ENCODE measurements at places on chromosomes 5 and 9. TPM values are rescaled to one million over a fixed set of nuclear protein-coding genes. Genes with fewer than 3 reads are reported as not detected.

DNA sequence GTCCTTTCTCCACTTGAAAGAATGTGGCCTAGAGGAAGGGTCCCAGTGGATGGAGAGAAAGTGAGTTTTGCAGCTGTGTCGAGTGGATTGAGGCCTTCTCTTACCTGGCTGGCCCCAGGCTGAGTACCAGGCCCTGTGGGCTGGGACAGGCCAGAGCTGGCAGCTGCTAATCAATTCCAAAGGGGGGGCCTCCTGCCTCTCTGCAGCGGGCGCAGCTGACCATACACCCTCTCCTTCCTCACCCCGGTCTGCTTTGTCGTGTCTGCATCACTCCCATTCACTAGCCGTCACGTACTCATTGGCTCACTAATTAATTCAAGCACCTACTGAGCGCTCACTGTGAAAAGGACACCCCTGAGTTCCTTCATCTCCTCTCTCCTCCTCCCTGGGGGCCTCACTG is 58.4 kb upstream of the PITX1 start:
- no peak for DNase-seq

GRCh38 chr9:116009420-116009819 is 144.2 kb upstream of the PAPPA start:
- DNase-seq = no peak

GRCh38 chr5:146515473-146516150 is 378 bp downstream of the GPR151 start:
- DNase-seq = no peak

DNA sequence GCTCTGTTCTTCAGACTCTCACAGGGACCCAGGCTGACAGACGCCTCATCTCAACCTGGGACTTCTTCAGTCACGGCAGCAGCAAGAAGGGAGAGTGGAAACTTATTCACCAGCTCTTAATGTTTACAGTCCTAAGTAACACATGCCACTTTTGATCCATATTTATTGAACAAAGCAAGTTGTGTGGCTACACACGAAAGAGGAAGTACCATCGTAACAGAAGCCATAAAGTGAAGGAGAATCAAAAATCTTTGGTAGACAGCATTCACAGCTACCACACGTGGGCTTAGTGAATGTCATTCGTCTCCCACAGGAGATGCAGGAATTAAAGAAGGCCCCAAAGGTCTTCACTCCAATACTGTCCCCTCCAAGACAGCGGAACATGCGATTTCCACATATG is 582.6 kb downstream of the CETN3 start:
- DNase-seq = no peak

DNA sequence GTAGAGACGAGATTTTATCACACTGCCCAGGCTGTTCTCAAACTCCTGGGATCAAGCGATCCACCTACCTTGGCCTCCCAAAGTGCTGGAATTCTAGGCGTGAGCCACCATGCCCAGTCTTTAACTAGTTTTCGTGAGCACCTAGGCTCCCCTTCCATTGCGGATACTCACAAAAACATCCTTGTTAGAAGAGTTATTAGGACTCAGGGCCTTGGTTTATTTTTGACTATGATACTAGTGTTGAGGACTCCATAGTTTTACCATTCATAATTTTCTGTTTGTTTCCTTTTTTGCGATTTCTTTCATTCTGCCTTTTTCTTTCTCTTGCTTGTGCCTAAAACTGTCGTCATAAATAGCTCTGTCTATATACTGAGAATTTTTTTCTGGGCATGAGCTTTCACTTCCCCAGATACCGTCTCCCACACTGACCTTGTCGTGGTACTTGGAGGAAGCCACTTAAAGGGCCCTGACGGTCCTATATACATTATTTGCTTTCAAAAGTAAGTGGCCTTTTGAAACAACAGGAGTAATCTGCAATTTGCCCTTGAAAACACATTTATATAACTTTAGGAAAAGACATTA is 5.2 kb downstream of the F2R start:
- DNase-seq = no peak

- no peak for DNase-seq
Measured at GRCh38 chr5:73962801-73963425, 336.9 kb downstream of the ARHGEF28 start.

DNA sequence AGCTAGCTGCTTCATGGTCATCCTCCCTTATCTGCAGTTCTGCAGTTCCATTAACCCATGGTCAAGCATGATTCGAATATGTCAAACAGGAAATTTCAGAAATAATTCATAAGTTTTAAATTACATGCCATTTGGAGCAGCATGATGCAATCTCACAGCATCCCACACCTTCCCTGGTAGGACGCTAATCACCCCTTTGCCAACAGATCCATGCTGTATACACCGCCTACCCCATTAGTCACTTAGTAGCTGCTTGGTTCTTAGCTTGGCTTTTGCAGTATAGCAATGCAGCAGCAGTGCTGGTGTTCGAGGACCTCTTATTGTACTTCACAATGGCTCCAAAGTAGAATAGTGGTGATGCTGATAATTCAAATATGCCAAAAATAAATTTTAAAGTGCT is 739.7 kb upstream of the CDH9 start:
- DNase-seq = no peak

DNA sequence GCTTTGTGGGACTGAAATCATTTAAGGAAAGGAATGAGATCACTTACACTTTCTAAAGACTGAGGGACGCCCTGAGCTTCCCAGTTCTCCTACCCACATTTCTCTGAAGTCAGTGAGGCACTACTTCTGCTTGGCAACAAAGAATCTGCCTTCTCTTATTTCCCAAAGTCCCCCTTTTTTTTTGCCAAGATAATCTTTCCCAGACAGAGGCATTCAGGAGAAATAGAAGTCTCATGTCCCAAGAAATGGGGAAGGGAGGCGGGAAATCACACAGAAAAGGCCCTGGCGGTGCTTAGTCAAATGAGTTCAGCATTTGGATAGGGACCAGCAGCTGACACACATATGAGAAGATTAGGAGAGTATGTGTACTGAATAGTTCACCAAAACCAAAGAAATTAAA is 159.7 kb downstream of the MUSK start:
- peak; percentile 52 for DNase-seq

DNA sequence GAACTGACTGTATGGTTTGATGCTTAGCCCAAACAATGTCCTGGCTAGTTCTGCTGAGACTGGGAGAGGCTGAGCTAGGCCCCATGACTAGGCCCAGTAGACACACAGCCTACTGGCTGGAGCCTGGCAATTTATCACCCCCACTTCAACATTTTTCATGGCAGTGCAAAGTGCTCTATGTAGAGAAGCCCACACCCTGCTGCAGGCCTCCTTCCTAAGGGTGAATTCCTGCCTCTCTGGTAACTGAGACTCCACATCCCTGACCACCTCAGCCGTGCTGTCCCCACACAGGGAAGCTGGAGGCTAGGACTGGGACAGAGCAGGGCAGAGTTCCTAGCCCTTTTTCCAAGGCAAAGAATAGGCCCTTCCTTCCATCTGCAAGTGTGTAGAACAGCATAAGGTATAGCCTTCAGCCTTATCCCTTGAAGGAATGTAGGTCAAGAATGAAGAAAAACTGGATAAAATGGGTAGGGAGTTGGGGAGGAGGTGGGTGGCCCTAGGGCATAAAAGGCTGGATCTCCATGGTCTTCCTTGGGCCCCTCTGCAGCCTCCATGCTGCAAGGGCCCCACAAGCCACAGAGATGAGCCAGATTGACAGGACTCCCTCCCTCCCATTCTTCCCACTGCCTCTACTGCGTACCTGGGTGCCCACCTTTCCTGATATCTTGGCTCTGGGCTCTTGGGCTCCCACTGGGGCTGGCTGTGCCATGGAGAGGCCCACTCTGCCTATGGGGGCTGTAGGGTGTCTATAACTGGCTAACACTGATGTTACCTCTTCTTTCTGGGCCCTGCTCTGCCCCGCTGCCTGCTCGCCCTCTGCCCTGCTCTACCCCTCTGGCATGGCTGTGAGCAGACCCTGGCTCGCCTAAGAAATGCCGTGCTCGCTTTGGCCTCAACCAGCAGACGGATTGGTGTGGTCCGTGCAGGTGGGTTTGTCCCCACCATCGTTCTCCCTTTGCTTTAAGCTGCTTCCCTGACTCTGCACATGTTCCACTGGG is 29.8 kb downstream of the TCF7 start:
- DNase-seq = no peak

DNA sequence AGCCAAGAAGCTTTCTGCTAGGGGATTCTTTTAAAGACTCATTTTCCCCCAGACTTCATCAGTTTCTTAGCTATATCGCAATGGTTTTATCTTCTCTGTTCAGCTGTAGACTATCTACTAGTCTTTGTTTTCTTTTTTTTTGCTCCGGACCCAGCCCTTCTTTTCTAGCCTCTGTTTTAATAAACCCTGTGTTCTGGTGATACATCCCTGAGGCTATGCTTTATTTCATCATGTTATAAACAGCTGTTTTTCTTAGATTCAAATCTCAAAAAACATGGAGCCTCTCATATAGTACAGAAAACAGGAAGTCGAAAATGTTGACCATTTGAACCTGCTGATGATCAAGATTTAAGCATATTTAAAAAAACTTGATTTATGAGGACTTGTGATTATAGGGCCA is 37.8 kb downstream of the SCGB3A1 start:
- no peak for DNase-seq

- no peak for DNase-seq
Measured at GRCh38 chr5:105803431-105803830, 1867.3 kb downstream of the EFNA5 start.

DNA sequence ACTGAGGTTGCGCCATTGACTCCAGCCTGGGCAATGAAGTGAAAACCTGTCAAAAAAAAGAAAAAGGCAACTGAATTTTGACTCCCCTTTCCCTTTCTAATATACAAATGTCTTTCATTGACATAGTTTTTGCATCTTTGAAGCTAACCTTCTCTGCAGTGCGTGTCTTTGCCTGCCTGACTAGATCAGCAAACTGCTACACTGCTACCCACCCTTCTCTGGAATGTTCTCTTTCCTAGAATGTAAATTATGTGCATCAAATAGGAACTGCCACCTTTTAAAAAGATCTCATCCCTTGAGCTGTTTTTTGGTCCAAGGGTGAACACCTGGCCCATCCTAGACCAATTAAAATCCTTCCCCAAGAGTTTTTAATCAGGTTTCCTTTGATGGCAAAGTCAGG is 127.6 kb downstream of the SLC28A3 start:
- DNase-seq = no peak

GRCh38 chr5:95414451-95414850 is 23.3 kb downstream of the FAM81B start:
- DNase-seq = no peak

Gene GCNT4
- polyA plus RNA-seq = 3.2 TPM

Gene SARDH
- 1.5 TPM for polyA plus RNA-seq

Gene ROR2
- 33.7 TPM for polyA plus RNA-seq

Gene OBP2B
- not detected for polyA plus RNA-seq

Gene FOXD4
- 0.19 TPM for polyA plus RNA-seq

Gene CSF1R
- polyA plus RNA-seq = 15.8 TPM

Gene CEP120
- polyA plus RNA-seq = 10.3 TPM

Gene GRIA1
- polyA plus RNA-seq = 0.27 TPM

Gene PCDHB2
- 3.4 TPM for polyA plus RNA-seq

Gene KCNT1
- polyA plus RNA-seq = 0.37 TPM
